ENCODE measurements at places on chromosomes 5 and 9.
A peak's percentile ranks its signal among the peaks of the same experiment; 100 is the strongest.

DNA sequence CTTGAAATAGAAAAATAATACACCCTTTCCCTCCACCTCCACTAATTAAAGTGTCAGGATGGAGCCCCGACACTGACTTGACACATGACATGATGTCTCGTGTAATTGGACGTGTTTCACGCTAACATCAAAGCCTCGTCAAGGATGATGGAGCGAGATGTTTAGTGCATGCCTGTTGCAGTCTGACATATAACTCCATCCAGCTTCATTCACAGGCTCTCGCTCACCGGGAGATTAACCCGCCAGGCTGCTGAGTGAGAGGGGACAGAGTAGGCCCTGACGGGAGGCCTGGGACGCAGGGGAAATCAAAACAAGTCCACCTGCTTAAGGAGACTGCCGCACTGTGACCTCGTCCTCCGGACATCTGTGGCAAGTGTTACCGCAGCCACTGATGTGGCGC lies 263.5 kb downstream of the SLIT3 start:
- no peak for DNase-seq

DNA sequence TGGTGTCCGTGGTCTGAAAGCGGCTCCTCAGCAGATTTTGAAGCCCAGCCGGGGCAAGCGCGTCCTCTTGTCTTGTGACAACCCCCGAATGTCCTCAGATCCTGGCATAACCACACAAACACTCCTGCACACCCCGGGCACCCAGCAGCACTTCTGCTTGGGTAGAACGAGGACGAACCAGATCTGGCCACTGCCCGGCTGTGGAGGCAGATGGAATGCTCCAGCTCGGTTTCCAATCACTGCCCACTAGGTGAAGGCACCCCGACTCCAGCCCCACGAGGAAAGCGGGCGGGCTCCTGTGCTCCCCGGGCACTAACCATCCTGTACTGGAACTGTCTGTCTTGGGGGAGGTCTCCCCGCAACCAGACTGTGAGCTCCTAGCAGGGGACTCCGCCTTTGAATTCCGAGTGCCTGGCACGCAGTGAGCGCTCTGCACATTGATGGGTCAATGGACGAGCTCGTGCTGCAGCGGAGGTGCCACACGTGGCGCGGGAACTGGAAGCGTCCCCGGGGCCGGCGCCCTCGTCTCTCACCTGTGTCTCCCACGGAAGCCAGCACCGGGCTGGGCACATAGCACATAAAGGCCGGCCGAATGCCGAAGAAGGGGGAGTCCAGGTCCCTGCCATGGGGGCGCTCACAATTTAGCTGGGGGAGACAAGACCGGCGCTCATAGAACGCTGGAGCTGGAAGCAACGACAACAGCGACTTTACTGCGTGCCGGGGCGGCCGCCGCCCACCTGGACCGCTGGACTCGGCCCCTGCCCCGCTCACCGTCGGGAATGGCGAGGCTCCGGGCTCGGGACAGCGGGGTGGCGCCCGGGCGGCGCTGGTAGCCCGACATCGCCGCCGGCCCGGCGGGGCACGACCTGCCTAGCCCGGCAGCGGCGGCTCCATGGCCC lies 608 bp downstream of the ENTR1 start:
- DNase-seq, result peak; percentile 49

GRCh38 chr5:28516722-28517121 lies 1478.3 kb upstream of the CDH9 start:
- no peak for DNase-seq

GRCh38 chr5:158773161-158773560 lies 326.6 kb downstream of the EBF1 start:
- no peak for DNase-seq

- DNase-seq, result no peak
These were observed 797.2 kb downstream of the EFNA5 start for GRCh38 chr5:106873568-106873967.

DNA sequence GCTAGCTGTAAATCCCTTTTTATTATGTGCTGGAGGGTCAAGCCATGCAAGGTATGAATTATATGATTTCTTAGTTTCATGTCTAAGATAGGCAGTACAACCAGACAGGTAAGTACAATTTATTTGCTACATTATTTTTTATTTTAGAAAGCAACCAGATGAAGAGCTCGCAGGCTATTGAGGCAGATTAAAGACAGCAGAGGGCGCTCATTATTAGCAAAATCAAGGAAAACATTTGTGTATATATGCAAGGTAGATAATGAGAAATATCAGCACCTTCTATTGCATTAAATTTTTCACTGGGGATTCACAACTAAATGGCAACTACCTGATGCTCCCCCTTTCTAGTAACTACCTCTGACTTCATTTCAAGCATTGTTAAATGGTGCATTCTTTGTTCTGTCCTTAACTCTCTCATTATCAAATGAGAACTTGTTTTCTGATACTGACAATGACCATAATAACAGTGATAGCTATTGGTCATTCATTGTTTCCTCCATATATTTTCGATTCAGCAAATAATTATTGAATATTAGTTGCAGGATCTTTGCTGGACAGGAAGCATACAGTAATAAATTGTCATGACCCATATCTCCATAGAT lies 8.6 kb downstream of the SCGB3A2 start:
- peak; percentile 2 for DNase-seq

DNA sequence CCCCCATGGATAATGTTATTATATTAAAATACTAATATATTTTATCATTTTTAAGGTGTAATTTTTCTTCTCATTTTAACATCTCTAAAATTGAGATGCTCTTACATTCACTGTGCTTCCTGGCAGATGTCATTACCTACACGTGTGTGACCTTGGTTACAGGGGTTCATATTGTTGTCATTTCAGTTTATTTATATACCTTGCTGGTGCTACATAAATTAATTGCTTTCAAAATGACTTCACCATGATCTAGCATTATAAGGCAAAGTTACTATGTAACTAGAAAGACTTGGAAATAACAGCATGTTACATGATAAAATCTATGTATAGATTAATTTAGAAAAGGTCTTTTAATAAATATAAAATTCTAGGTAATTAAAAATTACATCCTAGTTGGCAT lies 60.9 kb downstream of the ARHGEF28 start:
- no peak for DNase-seq

DNA sequence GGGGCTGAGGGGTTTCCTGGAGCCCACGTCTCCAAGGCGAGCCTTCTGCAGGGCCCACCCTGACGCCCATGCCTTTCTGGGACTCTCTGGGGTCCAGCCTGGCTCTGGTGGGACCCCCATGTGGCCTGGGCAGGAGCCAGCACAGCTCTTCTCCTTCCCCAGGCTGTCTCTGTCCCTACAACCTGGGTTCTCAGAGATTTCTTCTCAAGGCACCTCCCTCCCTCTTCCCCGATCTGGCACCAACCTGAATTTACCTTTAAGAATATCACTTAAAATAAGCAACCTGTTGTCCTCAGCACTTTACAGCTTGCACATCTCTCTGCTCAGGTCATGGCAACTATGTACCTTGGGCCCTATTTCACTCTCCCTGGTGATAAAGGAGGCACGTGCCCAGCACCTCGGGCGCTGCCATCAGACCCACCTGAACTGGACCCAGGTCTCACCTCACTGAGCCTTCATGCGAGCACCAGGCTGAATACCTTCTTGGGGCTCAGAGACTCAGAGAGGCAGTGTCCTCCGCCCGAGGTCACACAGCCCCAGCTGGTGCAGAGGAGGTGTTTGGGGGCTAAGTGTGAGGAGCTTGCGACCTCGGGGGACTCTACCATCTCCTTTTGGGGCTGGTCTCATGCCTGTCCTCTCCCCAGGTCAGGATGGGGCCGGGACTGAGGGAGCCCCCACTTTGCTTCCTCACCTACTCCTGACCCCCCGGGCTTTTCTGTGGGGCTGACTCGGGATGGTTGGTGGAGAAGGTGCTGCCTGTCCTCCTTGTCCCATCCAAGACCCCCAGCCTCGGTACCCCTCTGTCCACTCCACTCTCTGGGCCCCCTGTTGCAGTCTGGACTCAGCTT lies 217.7 kb downstream of the C9orf50 start:
- DNase-seq, result no peak

- DNase-seq, result peak; percentile 10
These were observed 307.7 kb downstream of the ADGRV1 start for GRCh38 chr5:90866333-90866732.

- peak; percentile 58 for DNase-seq
These were observed 36.0 kb downstream of the SARDH start for GRCh38 chr9:133701981-133702797.

DNA sequence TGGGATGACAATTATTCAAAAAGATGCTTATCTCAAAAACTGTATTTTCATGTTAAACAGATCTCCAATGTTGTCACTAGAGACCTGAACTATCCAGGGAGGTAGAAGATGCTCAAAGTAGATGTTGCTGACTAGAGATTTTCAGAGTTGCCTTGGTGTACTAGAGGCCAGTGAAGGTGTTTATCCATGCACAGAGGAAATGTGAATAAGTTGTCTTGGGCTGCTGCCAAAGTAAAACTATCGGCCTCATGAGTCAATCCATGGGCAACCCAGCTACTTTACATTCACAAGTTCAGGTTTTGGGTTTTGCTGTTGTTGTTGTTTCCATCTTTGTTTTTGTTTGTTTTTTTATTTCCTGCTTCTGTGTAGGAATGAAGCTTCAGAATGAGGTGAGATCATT lies 141.1 kb upstream of the RANBP3L start:
- DNase-seq, result no peak

DNA sequence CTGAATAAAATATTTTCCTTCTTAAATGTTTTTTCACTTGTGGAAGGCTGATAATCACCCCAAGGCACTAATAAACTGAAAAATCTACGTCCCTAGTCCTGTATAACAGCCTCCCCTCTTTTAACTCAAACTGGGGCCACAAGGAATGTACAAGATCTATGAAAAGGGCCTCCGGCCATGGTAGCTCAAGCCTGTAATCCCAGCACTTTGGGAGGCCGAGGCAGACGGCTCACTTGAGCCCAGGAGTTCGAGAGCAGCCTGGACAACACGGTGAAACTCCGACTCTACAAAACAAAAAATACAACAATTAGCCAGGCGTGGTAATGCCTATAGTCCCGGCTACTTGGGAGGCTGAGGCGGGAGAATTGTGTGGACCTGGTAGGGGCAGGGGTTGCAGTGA lies 23.6 kb downstream of the RNF145 start:
- DNase-seq, result no peak

- peak; percentile 65 for DNase-seq
These were observed 102.5 kb upstream of the GABRP start for GRCh38 chr5:170681013-170681433.

DNA sequence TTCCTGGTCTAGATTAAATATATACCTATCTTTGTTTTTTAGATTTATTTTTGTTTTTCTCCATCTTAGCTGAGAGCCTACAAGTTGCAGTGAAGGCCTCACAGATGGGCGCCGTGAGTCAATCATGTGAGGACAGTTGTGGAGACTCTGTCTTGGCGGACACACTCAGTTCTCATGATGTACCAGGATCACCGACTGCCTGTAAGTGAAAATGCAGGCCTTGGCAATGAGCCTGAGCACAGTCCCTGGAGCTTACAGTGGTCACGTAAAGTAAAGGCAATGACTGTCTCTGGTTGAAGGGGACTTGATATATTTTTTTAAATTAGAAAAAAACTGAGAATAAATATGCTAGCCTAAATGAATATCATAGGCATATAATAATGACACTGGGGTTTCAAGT lies 271.9 kb downstream of the ARHGEF28 start:
- no peak for DNase-seq

- DNase-seq, result no peak
These were observed 2002.9 kb upstream of the NUDT12 start for GRCh38 chr5:105565531-105565930.

DNA sequence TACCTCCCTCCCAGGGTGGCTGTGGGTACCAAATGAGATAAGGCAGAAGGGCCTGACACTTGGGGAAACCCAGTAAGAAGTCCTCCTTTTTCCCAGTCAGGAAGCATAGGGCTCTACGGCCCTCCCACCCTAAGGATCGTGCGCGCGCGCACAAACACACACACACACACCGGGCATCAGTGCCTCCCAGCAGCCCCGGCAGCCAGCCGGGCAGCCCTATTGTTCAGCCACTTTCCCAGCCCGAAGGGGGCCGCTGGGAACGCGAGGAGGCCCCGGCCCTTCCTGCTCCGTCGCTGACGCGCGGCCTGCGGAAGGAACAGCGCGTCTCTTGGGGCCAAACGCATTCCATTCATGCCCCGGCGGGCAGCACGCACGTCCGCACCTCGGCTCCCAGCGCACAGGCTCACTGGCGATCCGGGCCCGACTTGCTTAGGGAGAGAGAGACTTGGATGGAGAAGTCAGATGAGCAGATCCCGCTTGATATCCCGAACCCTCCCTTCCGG lies 22.6 kb downstream of the DUSP1 start:
- no peak for DNase-seq

- no peak for DNase-seq
These were observed 39.0 kb downstream of the GOLPH3 start for GRCh38 chr5:32135086-32135485.

DNA sequence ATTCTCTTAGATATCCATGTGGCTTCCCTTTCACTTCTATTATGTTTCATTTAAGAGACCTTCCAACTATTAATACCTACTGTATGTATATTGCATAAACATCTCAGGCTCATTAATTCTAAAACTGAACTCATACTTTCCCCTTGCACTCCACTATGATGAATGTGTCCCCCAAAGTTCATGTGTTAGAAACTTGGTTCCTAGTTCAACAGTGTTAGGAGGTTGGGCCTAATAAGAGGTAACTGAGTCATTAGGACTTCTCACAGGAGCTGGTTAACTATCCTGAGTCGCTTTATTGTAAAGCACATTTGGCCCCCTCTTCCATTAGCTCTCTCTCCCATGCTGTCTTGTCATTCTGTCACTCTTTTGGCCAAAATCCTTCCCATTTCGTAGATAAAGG lies 22.0 kb downstream of the ANKHD1 start:
- DNase-seq, result no peak

GRCh38 chr9:137048655-137049543 lies 2.9 kb upstream of the NPDC1 start:
- no peak for DNase-seq

DNA sequence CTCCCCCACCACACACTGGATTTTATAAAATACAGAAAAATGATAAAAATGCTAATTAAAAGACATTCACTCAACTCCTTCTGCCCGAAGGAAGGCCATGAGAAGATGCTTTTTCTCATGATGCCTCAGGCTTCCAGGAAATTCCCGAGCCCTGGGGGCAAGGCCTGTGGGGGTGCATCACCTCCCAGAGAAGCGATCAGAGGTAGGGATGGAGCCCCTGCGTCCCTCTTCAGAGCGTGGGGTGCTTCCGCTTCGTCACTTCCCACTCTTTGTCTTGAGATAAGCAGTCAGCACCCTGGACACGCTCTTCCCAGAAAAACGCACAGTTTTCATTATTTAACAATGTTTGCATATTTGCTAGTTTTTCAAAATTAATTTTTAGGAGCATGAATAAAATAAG lies 33.3 kb upstream of the SH3PXD2B start:
- DNase-seq, result no peak
